ENCODE measurements at places on chromosomes 5 and 9. TPM values are rescaled to one million over a fixed set of nuclear protein-coding genes. Genes with fewer than 3 reads are reported as not detected.

- no peak overlapping the region for H3K27ac ChIP-seq
- no peak overlapping the region for H3K4me3 ChIP-seq
- H3K27me3 ChIP-seq, result no peaks in the 10 kb centered on the region
These were observed 11.1 kb downstream of the WDR5 start for GRCh38 chr9:134146774-134147493.

DELE1 gene
- total RNA-seq, result 60.2 TPM

- no peaks in the 10 kb centered on the region for H3K4me1 ChIP-seq
- H3K27me3 ChIP-seq, result no peaks in the 10 kb centered on the region
- no peaks in the 10 kb centered on the region for H3K36me3 ChIP-seq
- H3K4me3 ChIP-seq, result no peak overlapping the region
- no peak overlapping the region for H3K27ac ChIP-seq
- no peak for DNase-seq
These were observed 477.4 kb upstream of the ADAMTS16 start for GRCh38 chr5:4662756-4663155.

PCDHGB3 gene
- total RNA-seq, result 0.19 TPM

ELAVL2 gene
- total RNA-seq, result 1.1 TPM

LEAP2 gene
- 0.78 TPM for total RNA-seq

DNA sequence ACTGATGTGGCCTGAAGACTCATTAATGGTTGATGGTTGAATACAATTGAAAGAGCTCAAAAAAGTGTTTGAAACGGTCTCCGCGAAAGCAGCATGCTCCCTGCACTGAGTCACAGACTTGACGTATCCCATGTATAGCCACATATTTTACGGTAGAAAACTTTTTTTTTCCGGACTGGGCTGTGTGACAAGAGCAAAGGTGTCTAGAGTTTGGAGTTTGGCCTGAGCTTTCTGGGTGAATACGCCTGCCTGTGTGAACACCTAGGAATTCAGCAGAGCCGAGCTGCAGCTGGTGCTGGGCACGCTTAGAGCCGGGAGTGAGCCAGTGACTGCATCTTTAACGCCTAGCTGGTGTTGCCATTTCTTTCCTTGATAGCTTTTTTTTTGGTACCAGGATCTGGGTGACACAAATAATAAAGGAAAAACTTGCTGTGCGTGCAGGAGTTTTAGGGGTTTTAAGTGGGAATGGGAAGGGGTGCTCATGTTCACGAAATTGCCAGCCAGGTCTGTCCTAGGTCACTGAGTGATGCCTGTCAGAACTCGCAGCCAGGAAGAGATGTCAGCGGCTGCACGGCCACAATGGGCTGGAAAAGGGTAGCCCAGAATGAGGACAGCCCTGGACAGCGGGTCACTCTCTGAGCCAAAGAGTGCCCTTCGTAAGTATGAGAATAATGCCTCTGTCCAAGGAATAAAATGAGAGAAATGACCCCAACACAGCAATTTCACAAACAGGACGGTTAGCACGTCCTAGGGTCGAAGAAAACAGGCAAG, 51.7 kb downstream of the PSMB7 start:
- DNase-seq, result no peak
- H3K4me1 ChIP-seq, result peaks cover 8% of the 10 kb centered on the region
- peaks cover 15% of the 10 kb centered on the region for H3K36me3 ChIP-seq
- H3K27me3 ChIP-seq, result no peaks in the 10 kb centered on the region
- H3K27ac ChIP-seq, result no peak overlapping the region
- no peak overlapping the region for H3K4me3 ChIP-seq

PCSK1 gene
- not detected for total RNA-seq

DEPDC1B gene
- total RNA-seq, result 1.9 TPM

DNA sequence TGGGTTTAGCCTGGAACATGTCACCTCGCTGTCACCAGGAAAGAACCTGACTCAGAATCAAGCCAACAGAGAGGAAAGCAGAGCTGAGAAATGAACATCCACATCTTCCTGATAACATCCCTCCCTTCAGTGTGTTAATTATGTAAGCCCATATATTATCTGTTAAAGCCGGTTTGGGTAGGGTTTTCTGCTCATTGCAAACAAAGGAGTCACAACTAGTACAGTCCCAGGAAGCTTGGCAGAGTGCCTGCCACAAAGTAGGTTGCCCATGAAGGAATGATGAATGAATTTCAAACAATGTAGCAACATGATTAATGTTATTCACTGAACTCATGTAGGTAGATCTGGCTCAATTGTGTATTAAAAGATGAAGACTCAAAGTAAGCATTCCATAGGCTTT, 10.4 kb upstream of the PPARGC1B start:
- H3K27ac ChIP-seq, result no peak overlapping the region
- no peaks in the 10 kb centered on the region for H3K4me1 ChIP-seq
- H3K4me3 ChIP-seq, result no peak overlapping the region

TAF11L5 gene
- not detected for total RNA-seq

TXNDC8 gene
- not detected for total RNA-seq

GRCh38 chr5:72071906-72072305, 35.4 kb upstream of the MAP1B start:
- H3K36me3 ChIP-seq, result no peaks in the 10 kb centered on the region
- no peak overlapping the region for H3K27ac ChIP-seq
- no peak for DNase-seq
- no peaks in the 10 kb centered on the region for H3K27me3 ChIP-seq
- H3K4me1 ChIP-seq, result peaks cover 15% of the 10 kb centered on the region

FBN2 gene
- total RNA-seq, result 1,312 TPM
